ENCODE measurements at places on chromosomes 4 and X. TPM values are rescaled to one million over a fixed set of nuclear protein-coding genes. Genes with fewer than 3 reads are reported as not detected.

DNA sequence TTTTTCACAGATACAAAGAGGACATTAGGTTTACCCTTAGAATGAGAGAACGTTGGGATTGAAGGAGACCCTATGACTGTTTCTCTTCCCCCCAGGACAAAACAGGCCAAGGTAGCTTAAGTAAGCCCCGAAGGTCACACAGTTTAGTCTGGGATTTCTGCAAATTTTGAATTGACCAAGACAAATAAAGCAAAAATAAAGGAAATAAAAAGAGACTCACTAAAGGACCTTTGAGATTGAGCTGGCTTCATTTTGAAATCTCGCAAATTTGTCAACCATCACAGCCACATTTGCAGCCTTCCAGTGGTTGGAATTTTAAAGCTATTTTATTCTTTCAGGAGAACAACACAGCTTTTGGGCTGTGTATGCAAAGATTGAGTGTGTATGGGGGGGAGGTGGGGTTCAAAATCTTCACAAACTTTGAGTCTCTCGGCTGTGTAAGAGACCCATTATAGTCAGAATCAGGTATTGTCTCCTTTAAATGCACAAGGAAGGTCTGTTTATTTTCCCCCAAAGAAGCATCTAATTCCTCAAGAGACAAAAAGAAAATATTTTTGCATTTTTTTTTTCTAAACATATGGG, 4.2 kb downstream of the TMSB4X start:
- peak; percentile 29 for DNase-seq

DNA sequence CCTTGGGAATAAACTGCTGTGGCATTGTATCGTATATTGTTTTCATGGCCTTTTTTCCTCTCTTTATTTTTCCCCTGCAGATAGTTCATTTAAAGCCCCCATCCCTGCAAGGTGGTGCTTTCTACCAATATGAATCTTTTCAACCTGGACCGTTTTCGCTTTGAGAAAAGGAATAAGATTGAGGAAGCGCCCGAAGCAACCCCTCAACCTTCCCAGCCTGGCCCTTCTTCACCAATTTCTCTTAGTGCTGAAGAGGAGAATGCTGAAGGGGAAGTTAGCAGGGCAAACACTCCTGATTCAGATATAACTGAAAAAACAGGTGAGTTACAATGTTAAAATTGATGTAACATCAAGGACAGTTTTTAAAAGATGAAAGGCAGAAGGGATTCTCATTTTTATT, 601 bp downstream of the SMARCAD1 start:
- DNase-seq, result peak; percentile 38

SATL1 gene
- total RNA-seq, result not detected

OCIAD1 gene
- total RNA-seq, result 147 TPM

DNA sequence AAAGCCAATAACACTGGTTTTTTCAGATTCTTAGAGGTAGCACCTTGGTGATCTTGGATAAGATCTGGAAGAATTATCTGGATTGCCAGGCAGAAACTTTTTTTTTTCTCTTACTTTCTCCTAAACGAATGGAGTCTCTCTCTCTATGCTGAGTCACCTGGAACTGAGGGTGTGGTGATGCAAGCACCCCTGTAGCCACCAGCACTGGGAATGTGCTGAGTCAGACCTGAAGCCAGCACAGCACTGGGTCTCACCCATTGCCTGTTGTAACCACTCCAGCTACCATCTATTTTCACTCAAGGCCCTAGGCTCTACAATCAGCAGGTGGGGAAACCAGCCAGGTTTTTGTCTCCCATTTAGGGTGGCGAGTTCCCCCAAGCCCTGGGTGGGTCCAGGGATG, 923.8 kb downstream of the RAPGEF2 start:
- DNase-seq, result no peak

- DNase-seq, result peak; percentile 41
These were observed 81.2 kb downstream of the SPRY1 start for GRCh38 chr4:123477711-123478209.

- no peak for DNase-seq
These were observed 49.4 kb downstream of the TMEM164 start for GRCh38 chrX:110052303-110052702.

GLRB gene
- 11.3 TPM for total RNA-seq

RBM47 gene
- 2.0 TPM for total RNA-seq

DNA sequence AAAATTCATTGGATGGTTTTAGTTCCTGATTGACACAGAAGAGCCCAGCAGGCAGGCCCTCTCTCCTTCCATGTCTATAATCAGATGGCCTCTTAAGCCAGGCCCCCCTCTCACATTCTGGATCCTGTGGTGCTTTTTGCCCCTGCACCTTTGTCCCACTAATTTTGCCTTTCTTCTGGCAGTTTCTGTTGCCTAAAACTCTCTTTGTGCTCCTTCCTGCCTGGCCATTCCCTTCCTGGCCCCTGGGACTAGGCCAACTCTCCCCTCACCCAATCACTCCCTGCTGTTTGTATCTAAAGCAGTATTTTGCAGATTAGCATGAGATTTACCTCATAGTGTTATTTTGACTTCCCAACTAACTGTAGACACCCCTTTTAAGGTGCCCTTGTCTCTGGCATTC, 42.7 kb upstream of the DDX3X start:
- no peak for DNase-seq
